ENCODE measurements at places on chromosomes 12 and 14. TPM values are rescaled to one million over a fixed set of nuclear protein-coding genes. Genes with fewer than 3 reads are reported as not detected.

The CLEC4C gene
- not detected for total RNA-seq

The VDR gene
- total RNA-seq, result 1.3 TPM

The REP15 gene
- total RNA-seq, result 3.6 TPM

The SLC6A15 gene
- total RNA-seq, result not detected

The NOVA1 gene
- total RNA-seq, result 4.4 TPM

The TEX52 gene
- total RNA-seq, result not detected

The MMP19 gene
- 1.6 TPM for total RNA-seq

The TDP1 gene
- total RNA-seq, result 2.8 TPM

The C12orf50 gene
- total RNA-seq, result 0.05 TPM

The LPAR5 gene
- 2.6 TPM for total RNA-seq

The KRT79 gene
- not detected for total RNA-seq

The PRB2 gene
- total RNA-seq, result not detected

The KRT80 gene
- 1.2 TPM for total RNA-seq

The GZMB gene
- 0.48 TPM for total RNA-seq

The CLEC4A gene
- 0.35 TPM for total RNA-seq

The TESPA1 gene
- total RNA-seq, result 0.65 TPM

The FOXM1 gene
- total RNA-seq, result 0.24 TPM

The RPGRIP1 gene
- not detected for total RNA-seq

The ASIC1 gene
- 0.30 TPM for total RNA-seq

The LMNTD1 gene
- total RNA-seq, result 0.51 TPM

The RTN1 gene
- 0.97 TPM for total RNA-seq

The VWF gene
- 350 TPM for total RNA-seq

The GLS2 gene
- 0.38 TPM for total RNA-seq

The LRRK2 gene
- 7.1 TPM for total RNA-seq

The ADGRD1 gene
- total RNA-seq, result 54.6 TPM

The TAS2R42 gene
- total RNA-seq, result not detected

The GZMH gene
- 0.48 TPM for total RNA-seq

The LHX5 gene
- not detected for total RNA-seq

The POTEG gene
- not detected for total RNA-seq

The RFX4 gene
- total RNA-seq, result not detected

The IRAK3 gene
- 3.2 TPM for total RNA-seq

The GARIN6 gene
- total RNA-seq, result not detected

The SLC16A7 gene
- total RNA-seq, result 90.1 TPM

The CIDEB gene
- 2.4 TPM for total RNA-seq

The IPO8 gene
- 24.3 TPM for total RNA-seq

The PTPN6 gene
- total RNA-seq, result 7.0 TPM

The TAS2R46 gene
- 0.78 TPM for total RNA-seq

The TMEM179 gene
- total RNA-seq, result 0.89 TPM

The CCDC77 gene
- total RNA-seq, result 2.2 TPM

The CD63 gene
- 914 TPM for total RNA-seq

The TOGARAM1 gene
- total RNA-seq, result 16.3 TPM

The E2F7 gene
- 0.62 TPM for total RNA-seq

The EMP1 gene
- 118 TPM for total RNA-seq

The ALG10B gene
- 5.5 TPM for total RNA-seq

The SNRPF gene
- total RNA-seq, result 10.1 TPM

The DHRS2 gene
- 0.27 TPM for total RNA-seq

The SERPINA10 gene
- total RNA-seq, result not detected

The PHETA1 gene
- total RNA-seq, result 18.6 TPM

The CYP46A1 gene
- 5.5 TPM for total RNA-seq

The AGAP2 gene
- total RNA-seq, result 6.1 TPM

The MAPK1IP1L gene
- 75.2 TPM for total RNA-seq

The CSRP2 gene
- 15.7 TPM for total RNA-seq

All from cardiac septum (tissue), 1 donor.